ENCODE measurements at places on chromosomes 5 and 9.

- DNase-seq = no peak
These were observed 11.6 kb upstream of the STX17 start for GRCh38 chr9:99894826-99895225.

DNA sequence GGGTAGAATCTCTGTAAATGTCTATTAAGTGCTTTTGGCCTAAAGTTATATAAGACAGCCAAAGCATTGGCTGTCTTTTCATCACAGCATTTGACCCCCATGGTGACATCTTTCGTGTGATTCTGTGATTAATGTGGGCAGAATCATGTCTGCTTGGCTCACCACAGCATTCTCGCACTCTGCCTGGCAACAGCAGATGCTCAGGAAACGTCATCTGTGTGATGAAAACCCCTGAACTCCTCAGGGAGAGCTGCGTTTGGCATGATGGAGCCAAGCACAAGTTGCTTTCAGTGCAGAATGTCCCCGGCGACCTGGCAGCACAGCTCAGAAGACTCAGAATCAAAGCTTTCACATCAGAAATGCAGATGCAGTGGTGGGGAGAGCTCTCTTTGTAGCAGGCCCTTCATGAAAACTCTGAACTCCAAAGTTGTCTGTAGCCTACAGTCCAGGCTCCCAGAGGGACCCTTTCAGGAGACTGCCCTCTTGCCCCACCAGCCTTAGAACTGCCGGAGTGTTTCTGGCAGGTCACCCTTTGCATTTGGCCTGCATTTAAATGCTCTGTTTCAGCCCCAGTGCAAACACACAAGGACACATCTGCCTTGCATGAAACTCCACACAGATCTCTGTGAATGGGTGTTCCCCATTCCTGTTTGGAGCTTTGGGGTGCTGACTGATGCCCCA, 155.6 kb upstream of the PANK3 start:
- no peak for DNase-seq

- no peak for DNase-seq
These were observed 251.8 kb upstream of the RASA1 start for GRCh38 chr5:87015901-87016300.

DNA sequence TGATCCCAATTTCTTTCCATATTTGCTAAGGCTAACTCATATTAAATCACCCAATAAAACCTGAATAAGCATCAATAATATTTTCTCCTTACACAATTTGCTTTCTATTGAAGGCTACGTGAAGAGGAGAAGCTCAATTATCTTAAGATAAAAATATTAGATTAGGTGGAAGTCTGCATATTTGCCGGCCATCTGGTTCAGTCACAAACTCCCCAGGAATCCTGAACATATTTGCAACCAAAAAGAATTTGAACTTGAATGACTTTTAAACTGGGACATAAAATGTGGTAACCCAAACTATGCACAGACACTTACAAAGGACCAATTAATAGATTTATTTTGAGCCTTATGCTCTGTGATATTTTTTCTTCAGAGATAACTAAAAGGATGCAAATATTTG, 92.3 kb downstream of the HAPLN1 start:
- no peak for DNase-seq

DNA sequence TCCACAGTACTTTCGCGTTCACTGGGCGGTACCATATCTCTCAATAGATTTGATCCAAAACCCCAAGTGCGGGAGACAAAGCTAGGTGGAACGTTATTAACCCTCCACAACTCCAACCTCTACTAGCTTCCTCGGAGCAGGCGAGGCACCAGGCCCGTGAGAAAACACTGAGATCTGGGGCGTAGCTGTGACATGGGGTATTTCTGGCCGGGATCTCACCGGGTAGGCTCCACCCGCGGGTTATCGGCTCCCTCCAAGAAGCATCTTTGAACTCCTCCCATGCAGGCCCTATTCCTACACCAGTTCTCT, 350 bp upstream of the SLC25A46 start:
- DNase-seq = no peak

GRCh38 chr9:107425101-107426025, 64.2 kb downstream of the KLF4 start:
- DNase-seq = no peak

DNA sequence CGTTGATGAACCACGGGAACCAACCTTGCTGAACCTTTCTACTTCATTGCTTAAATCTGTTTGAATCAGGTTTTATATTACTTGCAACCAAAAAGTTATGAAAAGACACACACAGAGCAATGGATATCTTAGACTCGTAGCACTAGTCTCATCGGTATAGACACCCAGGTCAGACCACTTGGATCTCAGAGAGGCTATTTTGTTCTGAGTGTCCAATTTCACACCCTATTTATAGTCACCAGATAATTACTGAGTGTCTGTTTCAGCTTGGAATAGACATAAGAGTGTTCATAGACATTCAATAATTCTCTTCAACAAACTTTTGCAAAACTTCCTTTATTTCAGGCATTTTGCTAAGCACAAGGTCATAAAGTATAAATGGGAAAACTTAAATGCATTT, 145.4 kb upstream of the EGFLAM start:
- no peak for DNase-seq

- no peak for DNase-seq
These were observed 1.0 kb upstream of the UBTD2 start for GRCh38 chr5:172284611-172284980.

DNA sequence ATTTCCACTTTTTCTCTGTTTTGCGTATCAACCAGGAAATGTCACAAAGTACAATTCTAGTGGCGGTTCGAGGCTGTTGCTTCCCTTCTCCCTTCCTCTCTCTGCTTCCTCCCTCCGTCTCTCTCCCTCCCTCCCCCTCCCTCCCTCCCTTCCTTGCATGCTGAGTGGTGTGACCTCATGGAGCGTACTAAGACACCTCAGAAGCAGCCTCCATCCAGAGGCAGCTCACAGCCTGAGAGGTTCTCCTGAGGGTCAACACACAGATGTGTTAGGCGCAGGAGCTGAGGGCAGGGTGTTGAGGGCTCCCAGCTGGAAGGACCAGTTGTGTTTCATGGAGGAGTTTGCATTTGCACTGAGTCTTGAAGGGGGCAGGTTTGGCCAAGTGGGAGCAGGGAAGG, 57.7 kb downstream of the COL5A1 start:
- no peak for DNase-seq

DNA sequence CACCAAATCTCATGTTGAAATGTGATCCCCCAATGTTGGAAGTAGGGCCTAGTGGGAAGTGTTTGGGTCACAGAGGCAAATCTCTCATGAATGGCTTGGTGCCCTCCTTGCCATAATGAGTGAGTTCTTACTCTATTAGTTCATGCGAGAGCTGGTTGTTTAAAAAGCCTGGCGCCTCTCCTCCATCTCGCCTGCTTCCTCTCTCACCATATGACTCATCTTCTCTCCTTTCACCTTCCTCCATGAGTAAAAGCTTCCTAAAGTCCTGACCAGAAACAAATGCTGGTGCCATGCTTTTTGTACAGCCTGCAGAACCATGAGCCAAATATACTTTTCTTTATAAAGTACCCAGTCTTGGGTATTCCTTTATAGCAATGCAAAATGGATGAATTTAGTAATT, 20.9 kb upstream of the ARHGAP26 start:
- DNase-seq = no peak

GRCh38 chr5:142280066-142281007, 44.5 kb downstream of the SPRY4 start:
- DNase-seq = no peak

DNA sequence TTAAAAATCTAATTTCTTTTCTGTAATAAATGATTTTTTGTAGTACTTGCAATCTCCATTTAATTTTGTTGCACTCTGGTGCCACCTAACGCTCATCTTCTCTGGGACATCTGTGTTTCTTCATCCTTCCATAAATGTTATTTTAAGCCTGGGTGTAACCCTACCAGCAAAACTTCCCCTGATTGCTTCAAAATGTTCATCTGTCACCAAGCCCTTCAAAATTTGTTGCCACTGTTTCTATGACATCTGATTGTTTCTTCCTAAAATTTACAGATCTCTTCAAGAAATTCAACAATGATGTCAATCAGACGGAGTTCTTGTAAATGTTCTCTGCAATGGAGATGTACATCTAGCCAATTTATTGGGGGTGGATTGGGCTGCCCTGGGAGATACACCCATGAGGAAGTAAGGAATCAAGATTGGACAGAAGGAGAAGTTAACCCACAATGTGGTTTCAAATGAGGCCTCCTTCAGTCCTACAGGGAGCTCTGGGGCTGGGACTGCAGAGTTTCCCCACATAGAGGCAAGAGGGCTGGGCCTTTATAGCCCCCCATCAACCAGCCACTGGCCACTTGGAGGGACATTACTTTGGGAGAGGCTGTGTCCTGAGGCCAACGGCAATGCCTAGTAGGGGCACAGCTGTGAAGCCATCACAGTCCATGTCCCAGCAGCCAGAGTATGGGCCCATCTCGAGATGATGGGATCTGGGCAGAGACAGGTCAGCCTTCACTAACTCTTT, 23.3 kb downstream of the MCTP1 start:
- DNase-seq = no peak

GRCh38 chr5:38715696-38716095, 130.1 kb upstream of the OSMR start:
- no peak for DNase-seq

DNA sequence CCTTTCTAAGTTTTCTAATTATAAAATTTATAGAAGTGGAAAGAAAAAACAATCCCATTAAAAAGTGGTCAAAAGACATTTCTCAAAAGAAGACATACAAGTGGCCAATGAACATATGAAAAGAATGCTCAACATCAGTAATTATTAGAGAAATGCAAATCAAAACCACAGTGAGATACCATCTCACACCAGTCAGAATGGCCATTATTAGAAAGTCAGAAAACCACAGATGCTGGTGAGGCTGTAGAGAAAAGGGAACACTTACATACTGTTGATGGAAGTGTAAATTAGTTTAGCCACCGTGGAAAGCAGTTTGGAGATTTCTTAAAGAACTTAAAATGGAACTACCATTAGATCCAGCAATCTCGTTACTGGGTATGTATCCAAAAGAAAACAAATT, 23.7 kb upstream of the PLPP1 start:
- no peak for DNase-seq

GRCh38 chr5:96245140-96246091, 187.6 kb downstream of the PCSK1 start:
- no peak for DNase-seq

GRCh38 chr5:95102080-95102479, 182.8 kb downstream of the MCTP1 start:
- DNase-seq = no peak

DNA sequence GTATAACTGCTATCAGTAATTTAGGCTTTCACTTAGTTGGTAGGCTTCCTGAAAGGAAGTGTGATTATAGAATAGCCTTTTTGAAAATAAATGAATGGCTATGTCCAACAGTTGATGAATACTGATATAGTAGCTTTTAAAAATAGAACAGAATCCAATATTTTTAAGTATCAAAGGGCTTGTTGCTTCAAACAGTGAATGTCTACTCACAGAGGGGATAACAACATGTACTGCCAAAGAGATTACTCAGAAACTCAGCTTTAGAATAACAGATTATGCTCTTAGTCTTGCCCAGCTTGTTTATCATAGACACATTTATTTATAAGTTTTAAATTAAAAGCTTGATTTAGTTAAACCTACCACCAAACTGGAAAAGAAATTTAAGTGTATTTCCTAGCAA, 132.6 kb downstream of the XRCC4 start:
- no peak for DNase-seq

DNA sequence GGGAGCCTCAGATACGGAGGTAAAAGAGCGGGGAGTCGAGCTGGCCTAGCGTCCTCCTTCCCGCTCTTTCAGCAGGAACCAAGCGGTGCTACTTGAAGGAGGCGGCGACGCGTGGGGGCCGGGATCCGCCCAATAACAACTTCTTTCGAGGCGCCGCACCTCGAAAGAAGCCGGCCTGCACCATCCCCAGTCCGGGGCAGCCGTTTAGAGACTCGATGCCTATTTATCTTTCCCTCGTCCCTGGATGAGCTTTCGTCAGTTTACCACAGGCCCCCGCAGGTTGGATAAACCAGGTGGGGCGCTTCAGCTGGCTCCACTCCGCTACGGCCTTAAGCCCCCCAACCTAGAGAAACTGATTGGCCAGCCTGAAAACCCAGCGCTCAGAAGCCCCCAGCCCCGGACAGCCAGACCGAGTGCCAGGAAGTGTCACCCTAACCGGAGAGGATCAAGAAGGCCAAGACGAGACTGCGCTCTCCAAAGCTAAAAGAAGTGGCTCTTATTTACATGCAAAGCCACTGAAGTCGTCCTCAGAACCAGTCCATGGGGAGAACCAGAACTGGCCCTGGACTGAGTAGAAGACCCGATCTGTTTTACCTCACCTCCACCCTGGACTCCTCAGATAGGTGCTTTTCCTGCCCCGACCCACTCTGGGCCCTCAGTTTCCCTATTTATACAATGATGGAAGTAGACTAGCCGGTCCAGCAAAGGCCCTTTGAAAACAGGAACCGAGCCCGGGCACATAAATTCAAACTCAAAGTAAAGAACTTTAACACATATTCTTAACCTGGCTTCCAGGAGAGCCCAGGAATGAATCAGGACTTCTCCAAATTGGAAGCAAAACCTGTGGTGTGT, 1.4 kb downstream of the HAND1 start:
- DNase-seq = no peak

GRCh38 chr5:140351609-140352334, 5.4 kb upstream of the HBEGF start:
- no peak for DNase-seq

DNA sequence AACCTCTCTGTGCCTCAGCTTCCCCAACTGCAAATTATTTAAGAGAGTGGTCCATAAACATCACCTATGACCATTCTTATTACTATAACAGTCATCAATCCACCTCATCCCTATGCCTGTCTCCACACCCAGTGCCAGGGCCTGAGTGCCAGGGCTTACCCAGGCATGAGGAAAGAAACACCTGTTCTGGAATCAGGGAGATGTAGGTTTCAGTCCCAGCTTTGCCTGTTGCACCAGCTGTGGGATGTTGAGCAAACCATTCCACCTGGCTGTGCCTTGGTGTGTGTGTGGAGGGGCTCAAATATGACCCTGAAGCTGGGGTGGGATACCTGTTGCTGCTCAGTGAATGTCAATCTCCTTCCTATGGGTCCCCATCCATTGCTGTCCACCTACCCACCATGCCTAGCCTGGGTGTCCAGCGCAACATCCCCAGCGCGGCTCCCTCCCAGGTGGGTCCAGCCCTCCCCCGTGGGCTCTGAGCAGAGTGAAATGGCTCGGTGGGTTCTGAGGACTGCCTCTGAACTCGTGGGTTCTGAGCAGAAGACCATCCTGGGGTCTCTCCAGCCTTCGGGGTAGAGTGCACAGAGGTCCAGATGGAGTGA, 16.3 kb downstream of the AKNA start:
- no peak for DNase-seq

- DNase-seq = no peak
These were observed 39.6 kb downstream of the TJP2 start for GRCh38 chr9:69213647-69214046.

All from NCI-H2081 treated with DMSO at 0.1 percent for 48 hours (cell line).